GM23248 (cell line): ENCODE measurements at places on chromosomes 6 and 20. TPM values are rescaled to one million over a fixed set of nuclear protein-coding genes. Genes with fewer than 3 reads are reported as not detected.
A peak's percentile ranks its signal among the peaks of the same experiment; 100 is the strongest.

Gene RIMS4
- total RNA-seq, result 0.22 TPM in 1 of 2 replicates, not detected in the other

Gene ERVFRD-1
- not detected in 2 replicates for total RNA-seq

DNA sequence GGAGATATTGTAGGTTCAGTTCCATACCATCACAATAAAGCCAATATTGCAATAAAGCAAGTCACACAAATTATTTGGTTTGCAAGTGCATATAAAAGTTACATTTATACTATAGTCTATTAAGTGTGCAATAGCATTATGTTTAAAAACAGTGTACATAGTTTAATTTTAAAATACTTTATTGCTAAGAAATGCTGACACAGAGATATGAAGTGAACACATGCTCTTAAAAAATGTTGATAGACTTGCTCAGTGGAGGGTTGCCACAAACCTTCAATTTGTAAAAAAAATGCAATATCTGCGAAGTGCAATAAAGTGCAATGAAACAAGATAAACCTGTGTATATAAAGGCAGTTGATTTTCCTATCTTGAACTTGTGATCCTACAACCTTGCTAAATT lies 161.5 kb downstream of the PRDM13 start:
- H3K4me1 ChIP-seq, result no peaks in the 10 kb centered on the region
- no peaks in the 10 kb centered on the region; the same call in 1 of the 2 replicates for H3K27me3 ChIP-seq
- no peak for DNase-seq
- no peak overlapping the region for H3K27ac ChIP-seq
- no peaks in the 10 kb centered on the region for H3K36me3 ChIP-seq

GRCh38 chr6:137309078-137309762 lies 90.0 kb upstream of the IFNGR1 start:
- H3K27me3 ChIP-seq, result 0 out of 2 replicates have a peak, but pooled peaks cover 9% of the 10 kb centered on the region
- no peaks in the 10 kb centered on the region for H3K36me3 ChIP-seq
- peak; percentile 70 for DNase-seq
- H3K4me1 ChIP-seq, result 0 out of 2 replicates have a peak, but pooled peaks cover 9% of the 10 kb centered on the region
- no peak overlapping the region for H3K27ac ChIP-seq

DNA sequence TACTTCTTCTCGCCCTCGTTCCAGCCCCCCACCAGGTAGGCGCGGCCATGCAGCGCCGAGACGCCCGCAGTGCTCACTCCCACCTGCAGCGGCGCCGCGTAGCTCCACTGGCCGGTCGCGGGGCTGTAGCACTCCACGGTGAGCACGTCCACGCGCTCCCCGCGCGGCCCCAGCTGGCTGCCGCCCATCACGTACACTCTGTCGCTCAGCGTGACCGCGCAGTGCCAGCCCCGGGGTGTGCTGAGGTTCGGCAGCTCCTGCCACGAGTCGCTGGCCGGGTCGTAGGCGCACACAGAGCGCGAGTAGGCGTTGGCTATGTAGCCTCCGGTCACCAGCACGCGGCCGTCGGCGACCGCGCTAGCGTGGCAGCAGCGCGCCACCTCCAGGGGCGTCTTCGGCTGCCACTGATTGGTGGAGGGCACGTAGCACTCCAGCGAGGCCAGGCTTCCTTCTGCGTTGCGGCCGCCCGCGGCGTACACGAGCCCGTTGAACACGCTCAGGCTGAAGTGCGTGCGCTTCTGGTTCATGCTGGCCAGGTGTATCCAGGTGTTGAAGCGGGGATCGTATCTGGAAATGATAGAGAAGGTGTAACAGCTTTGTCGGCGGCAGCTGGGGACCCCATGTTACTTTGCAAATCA lies 13.7 kb downstream of the KLHL31 start:
- no peaks in the 10 kb centered on the region for H3K4me1 ChIP-seq
- H3K36me3 ChIP-seq, result no peaks in the 10 kb centered on the region
- no peak overlapping the region for H3K27ac ChIP-seq
- H3K27me3 ChIP-seq, result 0 out of 2 replicates have a peak, but pooled peaks cover 13% of the 10 kb centered on the region
- peak overlapping the region; percentile 70 for H3K4me3 ChIP-seq

GRCh38 chr20:3785240-3786125 lies 1.1 kb downstream of the CENPB start:
- H3K4me3 ChIP-seq, result peak overlapping the region; percentile 83
- H3K4me1 ChIP-seq, result peaks cover 18% of the 10 kb centered on the region
- H3K27ac ChIP-seq, result peak overlapping the region; percentile 54
- no peaks in the 10 kb centered on the region; the same call in 1 of the 2 replicates for H3K36me3 ChIP-seq
- DNase-seq, result peak; percentile 61
- H3K27me3 ChIP-seq, result no peaks in the 10 kb centered on the region
